Stimulated activated CD8-positive, alpha-beta memory T cell treated with anti-CD3 and anti-CD28 coated beads, Interleukin-15, amount 100 ng/mL, for 4 hours (primary cell): ENCODE measurements at places on chromosomes 2 and 18.

DNA sequence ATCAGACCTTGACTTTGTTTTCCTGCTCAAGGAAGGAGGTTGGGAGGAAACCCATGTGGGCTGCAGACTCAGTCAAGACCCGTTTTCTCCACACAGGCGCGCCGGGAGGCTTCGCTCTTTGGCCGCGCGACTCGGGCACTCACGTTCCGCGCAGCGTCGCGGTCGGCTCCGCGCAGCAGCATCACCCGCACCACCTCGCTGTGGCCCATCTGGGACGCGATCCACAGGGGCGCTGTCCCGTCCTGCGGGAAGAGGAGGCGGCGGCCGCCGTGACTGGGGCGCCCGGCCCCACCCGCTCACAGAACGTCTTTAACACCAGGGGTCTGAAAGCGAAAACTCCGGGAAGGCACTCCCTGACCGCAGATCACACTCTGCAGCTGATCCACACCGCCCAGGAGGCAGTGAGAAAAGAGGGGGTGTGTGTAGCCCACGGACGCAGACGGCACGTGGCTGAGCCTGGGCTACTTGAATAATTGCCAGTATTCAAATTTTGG is 33.1 kb upstream of the NPC1 start:
- DNase-seq, result no peak

DNA sequence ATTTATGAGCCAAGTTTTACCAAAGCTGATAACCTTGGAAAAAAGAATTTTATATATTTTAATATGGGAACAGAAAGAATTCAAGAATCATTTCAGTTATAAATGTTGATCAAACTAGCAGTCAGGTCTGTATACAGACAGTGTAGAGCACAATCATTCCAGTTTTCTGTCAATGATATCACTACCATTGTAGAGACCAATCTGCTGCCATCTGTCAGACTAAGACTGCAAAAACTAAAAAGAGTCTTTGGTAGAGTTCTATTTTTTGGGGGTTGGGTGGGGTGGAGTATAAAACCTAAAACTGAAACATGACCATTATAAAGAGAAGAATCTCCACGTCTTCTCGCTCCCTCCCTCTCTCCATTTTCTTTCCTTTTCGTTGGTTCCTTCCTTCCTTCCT is 204.7 kb upstream of the UBE2E3 start:
- no peak for DNase-seq

GRCh38 chr2:44799105-44799504 is 142.4 kb upstream of the SIX3 start:
- DNase-seq, result no peak

DNA sequence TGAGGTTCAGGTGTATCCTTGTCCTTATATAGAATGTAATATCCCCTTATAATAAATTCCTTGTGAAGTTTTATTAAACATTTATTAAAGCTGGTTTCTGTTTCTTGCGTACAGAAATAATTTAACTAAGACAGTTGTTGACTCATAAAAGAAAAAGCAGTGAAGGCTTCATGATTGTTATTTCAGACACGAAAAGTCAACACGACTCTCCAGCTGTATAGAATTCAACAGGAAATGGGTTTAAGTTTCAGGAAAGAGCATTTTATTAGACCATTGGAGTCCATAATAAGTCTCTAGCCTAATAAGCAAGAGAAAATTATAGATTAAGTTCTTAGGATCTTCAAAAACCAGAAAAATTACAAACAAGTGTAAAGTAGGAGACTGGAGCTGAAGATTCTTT is 62.2 kb downstream of the KCNE4 start:
- no peak for DNase-seq

DNA sequence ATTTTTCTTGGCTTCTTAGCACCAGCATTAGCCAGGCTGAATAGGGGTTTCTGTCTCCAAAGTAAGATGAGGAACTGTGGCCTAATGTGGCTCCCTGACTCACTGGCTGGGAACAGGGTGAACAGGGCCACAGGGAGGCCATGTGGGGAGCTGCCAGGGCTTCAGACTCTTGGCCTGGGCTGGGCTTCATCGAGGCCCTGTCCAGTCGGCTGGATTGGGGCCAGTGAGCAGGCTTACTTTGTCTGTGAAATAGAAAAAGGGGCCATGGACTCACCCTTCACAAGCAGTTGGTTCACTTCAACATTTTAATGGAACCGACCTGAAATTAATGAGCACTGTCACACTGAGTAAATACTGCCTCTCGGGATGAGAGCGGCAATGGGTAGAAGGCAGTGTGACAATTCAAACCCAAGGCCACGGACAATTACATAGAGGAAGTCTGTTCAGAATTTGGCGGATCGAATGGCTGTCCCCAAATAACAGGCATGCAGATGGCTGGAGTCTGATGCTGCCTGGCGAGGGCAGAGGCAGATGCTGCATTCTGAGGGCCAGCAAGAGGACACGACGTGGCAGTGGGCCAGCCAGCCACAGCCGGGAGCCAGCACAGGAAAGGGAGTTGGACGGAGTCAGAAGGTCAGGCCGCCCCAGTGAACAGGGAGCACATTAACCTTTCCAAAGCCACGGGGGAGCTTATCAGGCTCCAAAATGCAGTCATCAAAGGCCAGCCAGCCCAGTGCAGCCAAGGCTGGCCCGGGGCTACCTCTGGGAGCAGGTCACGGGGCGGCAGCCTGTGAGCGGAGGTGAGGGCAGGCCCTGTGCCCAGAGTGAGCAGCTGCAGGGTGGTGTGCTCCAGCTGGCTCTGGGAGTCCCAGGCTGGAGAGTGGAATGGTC is 146.6 kb upstream of the REV1 start:
- no peak for DNase-seq
